CD4-positive, alpha-beta T cell treated with Interleukin-21 for 1 hour (primary cell): ENCODE measurements at places on chromosomes 5 and 9.
A peak's percentile ranks its signal among the peaks of the same experiment; 100 is the strongest.

DNA sequence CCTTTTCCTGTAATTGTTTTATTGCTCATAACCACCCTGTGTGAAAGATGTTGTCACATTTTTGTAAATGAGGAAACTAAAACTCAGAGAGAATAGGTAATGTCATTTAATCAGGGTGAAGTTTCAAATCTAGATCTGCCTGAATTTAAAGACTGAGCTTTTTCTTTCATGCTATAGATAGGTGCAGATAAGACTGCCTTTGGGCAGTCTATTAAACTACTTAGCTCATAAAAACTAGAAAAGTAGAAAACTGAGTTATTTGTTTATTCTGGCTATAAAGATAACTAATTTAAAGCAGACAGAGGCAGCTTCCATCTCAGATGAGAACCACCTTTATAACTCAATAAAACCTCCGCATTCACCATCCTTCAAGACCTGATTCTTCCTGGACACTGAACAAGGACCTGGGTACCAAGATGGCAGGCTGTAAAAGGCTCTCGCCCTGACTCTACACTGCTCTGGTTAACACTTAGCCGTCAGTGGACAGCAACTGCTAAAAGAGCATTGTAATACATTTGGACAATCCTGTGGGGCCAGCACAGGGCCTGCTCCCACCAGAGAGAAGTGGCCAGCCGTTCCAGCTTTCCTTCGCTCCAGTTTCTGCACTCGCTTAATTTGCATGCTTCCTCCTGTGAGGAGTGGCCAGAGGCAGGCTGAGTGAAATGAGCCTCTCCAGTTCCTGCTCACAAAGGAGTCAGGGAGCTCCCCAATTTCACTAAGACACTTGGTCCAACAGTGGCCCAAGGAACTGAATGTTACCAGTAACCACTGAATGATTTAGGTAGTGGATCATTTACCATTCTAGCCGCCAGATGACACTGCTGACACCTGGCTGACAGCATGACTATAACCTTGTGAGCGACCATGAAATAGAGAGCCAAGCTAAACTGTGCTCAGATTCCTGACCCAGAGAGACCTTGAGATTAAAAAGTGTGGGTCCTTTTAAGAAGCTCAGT lies 566.4 kb downstream of the EFNA5 start:
- no peak for DNase-seq

- no peak for DNase-seq
Observed at GRCh38 chr9:84679571-84679970, 10.0 kb downstream of the NTRK2 start.

- DNase-seq: no peak
Observed at GRCh38 chr5:169367861-169368260, 66.9 kb upstream of the SLIT3 start.

DNA sequence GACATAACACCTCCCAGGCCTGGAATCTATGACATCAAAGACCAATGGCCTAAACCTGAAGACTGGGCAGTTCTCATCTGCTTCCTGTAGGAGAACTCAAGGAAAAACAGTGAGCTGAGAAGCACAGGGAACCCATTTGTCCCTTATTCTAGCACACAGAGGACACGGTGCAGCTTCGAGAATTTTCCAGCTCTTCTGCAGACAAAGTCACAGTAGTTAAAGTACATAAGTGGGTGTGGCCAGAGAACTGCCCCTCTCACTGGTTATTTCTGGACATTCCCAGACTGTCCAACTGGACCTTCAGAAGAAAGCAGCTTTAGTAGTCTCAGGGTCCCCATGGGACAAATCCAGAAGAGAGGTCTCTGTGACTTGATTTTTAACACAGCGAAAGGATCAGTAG lies 114.6 kb downstream of the KLHL3 start:
- no peak for DNase-seq

- peak; percentile 82 for DNase-seq
Observed at GRCh38 chr9:93962561-93963440, 7.6 kb upstream of the BARX1 start.

- no peak for DNase-seq
Observed at GRCh38 chr5:127396490-127397155, 106.0 kb downstream of the MEGF10 start.

DNA sequence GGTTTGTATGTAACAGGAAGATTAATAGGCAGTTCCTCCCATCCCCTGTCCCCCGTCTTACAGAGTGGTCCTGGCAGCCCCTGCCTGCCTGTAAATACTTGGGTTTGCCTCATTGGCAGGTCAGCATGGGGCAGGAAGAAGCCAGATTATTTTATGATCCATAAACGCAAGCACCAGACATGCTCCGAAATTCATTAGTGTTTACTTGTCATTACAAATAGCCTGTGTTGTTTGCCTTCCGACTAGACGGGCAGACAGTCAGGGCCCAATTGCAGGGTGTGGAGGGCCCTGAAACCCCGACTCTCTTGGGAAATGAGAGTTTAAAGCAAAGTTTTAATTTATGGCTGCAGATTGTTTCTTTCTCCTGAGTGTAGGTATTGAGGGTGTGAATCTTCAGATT lies 97.2 kb downstream of the RALGPS1 start:
- no peak for DNase-seq

GRCh38 chr9:73118286-73118685 lies 33.4 kb upstream of the ANXA1 start:
- DNase-seq: no peak

GRCh38 chr5:77444356-77444755 lies 47.8 kb downstream of the WDR41 start:
- DNase-seq: no peak

DNA sequence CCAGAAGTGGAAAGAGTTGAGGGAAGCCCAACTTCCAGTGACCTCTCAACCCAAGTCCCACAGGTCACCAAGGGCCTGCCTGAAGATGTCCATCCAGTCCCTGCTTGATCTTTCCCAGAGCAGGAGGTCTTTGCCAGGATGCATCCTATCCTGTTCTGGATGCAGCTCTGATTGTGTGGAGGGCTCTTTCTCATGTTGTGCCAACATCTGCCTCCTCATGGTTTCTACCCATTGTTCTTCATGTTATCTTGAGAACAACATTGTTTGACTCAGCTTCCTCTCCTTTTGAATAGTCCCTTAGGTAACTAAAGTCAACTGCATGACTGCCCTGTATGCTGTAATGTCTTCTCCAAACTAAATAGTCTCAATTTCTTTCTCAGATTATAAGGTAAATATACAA lies 169.3 kb downstream of the CCDC192 start:
- DNase-seq: no peak

DNA sequence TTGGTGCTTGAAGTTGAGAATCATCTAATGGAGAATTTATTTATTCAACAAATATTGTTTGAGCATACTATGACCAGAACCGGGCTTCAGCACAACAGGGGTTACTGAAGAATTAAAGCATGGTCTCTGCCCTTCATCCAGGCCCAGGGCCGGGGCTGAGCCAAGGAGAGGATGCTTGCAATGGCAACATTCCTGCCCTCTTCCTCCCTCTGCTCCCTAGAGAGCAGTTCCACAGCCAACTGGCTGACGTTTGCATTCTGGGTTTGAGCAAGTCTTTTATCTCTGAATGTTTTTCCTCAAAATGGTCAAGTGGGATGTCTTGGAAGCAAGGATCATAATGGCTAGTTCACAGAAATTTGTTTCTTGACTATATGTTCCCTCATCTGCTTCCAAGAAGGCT lies 80.7 kb downstream of the GLDC start:
- DNase-seq: no peak

DNA sequence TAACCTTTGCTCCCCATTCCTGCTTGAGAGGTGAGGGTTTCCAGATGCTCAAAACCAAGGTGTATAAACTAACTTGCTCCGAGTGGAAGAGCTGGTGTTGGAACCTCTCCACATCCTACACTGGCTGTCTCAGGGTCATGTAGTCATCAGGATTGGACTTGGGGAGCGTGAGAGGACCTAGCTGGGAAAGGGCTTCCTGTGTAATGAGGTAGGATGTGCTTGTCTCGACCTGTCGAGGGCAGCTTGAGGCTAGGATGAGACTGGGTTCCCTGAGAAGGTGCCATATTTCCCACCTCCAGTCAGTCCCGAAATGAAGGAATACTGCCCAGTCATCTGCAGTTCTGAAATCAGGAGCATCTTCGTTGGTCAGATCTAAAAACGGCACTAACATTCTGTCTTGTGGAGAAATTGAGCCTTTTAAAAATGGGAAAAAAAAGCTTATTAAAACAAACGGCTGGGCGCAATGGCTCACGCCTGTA lies 1.3 kb downstream of the CCNI2 start:
- DNase-seq: no peak

- DNase-seq: no peak
Observed at GRCh38 chr9:121871431-121872025, 220.1 kb downstream of the DAB2IP start.
